ENCODE measurements at places on chromosomes 4 and X.

DNA sequence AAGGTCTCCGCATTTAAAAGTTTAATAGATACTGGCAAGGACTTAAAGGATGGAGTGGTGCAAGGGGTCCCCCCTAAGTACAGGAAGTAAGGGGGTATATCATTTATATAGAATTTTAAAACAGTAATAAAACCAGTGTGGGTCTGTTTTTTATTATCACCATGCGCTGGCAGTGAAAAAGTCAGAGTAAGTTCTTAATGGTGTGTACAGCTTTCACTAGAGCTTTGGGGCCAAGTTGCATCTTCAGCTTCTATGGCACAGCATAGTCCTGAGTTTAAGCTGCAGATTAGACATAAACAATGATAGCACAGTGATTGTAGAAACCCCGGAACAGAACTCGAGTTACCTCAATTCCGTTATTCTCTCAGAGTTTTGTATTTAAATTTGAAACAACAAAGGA is 27.6 kb downstream of the RHOH start:
- DNase-seq = no peak

DNA sequence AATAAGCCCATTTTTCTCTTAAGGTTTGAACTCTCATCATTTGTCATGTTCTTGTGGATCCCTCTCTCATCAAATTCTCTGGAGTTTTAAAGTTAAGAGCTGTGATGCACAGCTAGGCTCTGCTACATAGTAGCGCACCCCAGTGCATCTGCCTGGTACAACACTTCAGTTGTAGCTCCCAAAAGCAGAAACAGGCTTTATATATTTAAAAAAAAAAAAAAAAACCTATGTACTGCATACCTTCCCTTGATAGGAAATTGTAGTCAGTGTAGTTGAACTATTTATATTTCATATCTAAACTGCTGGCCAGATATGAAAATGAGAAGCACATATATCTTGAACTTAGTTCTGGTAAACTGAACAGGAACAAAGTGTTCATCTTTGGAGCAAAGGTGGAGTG is 131.4 kb downstream of the KLHL13 start:
- DNase-seq = no peak

GRCh38 chr4:109989044-109989443 is 76.4 kb downstream of the EGF start:
- DNase-seq = no peak

DNA sequence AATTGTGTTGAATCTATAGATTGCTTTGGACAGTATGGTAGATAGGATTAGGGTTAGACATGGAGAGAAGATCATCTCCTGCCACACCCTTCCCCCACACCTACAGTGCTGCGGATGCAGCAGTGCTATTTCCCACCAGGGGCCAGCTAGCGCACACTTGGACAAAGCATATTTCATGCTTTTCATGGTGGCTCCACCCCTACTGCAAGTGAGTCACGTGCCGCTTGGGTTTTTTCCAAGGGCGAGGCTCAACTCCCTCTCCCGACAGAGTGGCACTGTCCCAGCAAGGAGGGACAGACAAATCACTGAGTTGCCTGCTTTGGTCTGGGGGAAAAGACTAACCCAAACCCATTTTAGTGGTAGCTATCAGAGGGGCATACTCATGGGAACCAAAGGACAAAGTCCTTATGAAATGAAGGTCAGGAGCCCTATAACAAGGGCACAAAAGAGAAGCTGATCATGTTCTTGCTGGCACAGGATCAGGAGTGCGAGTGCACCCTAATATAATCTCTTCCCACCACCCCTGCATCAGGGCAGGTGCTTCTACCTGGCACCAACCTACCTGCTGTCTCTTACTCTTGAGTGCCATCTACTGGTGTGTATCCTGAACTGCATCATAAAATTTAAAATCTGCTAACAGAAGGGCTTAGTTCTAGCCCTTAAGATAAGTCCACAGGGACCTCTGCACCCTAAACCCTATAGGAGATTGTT is 55.1 kb upstream of the PGAM4 start:
- no peak for DNase-seq

GRCh38 chr4:156559346-156559745 is 412.3 kb downstream of the PDGFC start:
- DNase-seq = no peak

DNA sequence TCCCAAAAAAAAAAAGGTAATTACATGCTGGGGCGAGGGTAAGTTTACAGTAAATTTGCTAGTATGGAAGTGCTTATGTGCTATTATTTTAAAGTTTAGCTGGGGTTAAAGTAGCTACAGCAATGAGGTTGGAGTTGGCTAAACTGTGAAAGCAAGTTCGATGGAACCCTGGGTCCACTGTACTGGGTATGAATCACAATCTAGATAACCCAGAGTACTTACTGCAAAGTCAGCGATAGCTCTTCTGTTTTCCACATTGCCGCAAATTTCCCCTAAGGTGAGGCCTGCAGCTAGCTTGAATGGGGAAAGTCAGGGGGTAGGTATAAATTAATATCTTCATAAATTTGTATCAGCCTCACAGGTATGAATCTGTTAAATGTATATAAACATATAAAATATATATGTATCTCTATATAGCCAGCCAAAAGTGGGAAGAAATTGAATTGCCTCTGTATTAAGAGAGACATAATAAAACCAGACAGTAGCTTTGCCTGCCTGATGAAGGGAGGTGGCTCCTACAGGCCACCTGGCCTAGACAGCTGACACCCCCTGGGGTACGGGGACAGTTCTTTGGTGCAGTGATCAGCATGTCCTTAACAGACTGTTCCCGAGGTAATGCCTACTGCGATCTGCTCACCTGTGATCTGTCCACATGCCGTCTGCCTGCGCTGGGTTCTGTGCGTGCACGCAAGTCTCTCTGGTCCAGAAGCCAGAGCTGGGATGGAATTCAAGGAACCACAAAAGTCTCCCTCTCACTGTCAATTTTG is 30.6 kb downstream of the CLRN2 start:
- no peak for DNase-seq

GRCh38 chrX:29295987-29296680 is 708.9 kb downstream of the IL1RAPL1 start:
- no peak for DNase-seq

DNA sequence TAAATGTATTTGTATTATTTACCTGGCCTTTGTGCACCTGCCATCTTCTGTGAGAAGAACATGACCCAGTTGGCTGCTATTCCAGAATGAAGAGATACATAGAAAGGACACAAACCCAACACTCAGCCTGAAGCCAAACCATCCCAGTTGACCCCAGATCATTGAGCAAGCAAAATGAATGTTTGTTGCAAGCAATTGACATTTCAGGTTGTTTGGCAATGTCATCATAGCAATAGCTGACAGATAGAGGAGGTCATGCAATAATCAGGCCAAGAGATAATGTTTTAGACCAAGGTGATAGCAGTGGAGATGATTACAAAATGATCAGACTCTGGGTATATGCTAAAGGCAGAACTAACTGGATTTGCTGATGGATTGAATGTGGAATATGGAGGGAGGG is 71.2 kb upstream of the TMEM164 start:
- no peak for DNase-seq

DNA sequence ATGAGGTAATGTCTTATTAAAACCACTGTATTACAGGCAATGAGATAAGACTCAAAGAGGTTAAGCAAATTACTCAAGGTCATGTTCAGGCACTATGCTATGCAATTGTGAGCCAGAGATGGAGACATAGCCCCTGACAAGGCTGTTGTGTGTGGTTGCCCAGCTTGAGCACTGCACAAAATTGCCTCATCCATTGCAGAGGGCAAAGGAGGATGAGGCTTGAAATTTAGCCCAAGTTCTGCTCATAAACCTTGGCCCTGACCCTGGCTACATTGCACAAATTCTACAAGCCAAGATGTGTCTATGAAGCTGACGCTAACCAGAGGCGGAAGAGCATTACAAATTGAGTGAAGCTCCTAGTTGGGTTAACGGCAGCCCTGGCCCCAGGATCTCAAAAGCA is 65.6 kb upstream of the PGM2 start:
- DNase-seq = no peak

- DNase-seq = peak; percentile 90
Measured at GRCh38 chr4:81503586-81503985, 31.9 kb upstream of the RASGEF1B start.
